ENCODE measurements at places on chromosomes 1 and 21. TPM values are rescaled to one million over a fixed set of nuclear protein-coding genes. Genes with fewer than 3 reads are reported as not detected.

Gene GLRX2
- 40.1 TPM for total RNA-seq

Gene S100A7
- not detected for total RNA-seq

Gene NUAK2
- total RNA-seq, result 17.4 TPM

Gene TMIGD3
- not detected for total RNA-seq

Gene SYDE2
- 18.2 TPM for total RNA-seq

Gene CELA3B
- total RNA-seq, result 3.4 TPM

Measured in Panc1 (cell line).